ENCODE measurements at places on chromosomes 1 and 21.

DNA sequence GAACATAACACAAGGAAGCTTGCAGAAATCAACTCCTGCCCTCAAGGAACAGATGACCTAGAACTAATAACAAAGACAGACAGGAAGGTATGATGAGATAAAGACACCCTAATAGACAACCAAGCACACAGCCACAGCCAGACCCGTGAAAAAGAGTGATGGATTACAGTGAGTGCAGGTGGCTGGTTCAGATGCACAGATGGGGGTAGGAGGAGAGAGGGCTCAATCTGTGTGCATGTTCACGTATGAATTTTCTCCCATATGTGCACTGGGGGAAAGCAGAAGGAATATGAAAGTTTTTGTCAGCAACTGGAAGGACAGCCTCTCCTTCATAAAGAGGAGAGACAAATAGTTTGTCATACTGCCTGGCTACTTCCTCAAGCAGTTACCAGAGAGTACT, 367.1 kb downstream of the PBX1 start:
- no peak for DNase-seq

DNA sequence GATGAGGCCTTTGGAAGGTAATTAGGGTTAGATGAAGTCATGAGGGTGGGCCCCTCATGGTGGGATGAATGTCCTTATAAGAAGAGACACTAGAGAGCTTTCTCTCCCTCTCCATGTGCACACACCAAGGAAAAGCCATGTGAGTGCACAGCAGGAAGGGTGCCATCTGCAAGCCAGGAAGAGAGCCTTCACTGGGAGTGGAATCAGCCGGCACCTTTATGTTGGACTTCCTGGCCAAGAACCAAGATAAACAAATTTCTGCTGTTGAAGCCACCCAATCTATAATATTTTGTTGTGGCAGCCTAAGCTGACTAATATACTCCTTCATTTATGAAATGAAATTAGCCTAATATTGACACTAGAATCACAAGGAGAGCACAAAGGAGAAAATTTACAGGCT, 38.2 kb upstream of the PKP1 start:
- no peak for DNase-seq

DNA sequence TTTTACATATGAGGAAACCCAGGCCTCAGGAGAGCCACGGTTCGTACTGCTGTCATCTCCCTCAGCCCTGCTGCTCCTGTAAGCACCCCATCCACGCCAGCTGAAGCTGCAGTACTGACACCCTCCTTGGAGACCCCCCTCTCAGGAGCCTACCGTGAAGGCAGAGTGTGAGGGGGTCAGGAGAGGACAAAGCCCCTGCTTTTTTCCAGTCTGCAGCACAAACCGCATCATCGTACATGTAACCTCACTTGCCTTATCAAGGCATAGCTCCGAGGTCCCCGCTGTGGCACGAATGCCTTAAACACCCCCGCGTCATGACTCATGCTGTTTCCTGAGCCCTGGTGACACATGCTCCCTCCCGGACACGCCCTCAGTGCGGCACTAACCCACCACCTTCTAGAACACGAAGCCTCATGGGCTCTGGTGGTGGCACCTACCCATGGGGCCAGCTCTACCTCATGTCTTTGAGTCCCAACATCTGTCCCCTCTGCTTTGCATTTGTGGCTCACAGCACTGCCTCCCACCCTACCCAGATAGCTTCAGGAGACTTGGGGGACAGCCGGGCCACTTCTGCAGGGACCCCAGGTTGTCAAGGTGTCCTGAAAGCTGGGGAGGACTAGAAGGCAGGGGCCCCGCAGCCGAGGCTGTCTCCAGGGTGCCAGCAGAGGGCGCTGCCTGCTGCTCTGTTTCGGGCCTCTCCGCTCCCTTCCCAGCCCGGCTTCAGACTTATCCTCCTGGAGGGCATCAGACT, 4.9 kb downstream of the SH3BGRL3 start:
- peak; percentile 86 for DNase-seq

- no peak for DNase-seq
These were observed 101.4 kb downstream of the PBX1 start for GRCh38 chr1:164660412-164660772.

DNA sequence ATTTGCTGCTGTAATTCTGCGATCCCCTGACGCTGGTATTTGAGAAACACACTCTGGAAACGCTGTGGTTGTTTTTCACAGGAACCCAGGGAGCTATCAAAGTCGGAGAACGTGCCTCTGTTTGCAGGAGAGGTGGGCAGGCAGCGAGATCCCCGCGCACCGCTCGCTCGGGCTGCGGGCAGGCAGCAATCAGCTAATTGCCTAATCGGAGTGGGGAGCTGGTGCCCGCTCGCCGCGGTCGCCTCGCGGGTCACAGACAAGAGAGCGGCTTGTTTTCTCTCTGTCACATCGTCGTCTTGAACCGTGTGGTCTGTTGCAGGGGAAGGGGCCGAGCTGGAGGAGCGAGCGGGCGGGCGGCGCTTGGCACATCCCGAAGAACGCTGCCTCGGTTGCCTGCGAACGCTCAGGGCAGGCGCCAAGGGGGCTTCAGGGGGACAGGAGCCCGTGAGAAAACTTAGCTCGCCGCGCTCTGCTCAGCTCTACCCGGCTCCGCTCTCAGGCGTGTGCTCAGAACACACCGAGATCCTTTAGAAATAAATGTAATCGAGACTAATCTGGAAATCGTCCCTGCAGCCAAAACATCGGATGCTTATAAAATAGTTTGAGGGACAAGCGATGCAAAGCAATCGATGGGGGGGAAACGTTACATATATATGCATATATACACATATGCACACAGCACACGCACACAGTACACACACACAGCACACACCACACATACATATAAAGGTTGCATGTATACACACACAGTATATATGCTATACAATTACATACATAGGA, 93.6 kb upstream of the SMYD2 start:
- DNase-seq = no peak

- DNase-seq = no peak
These were observed 1.7 kb downstream of the HCRTR1 start for GRCh38 chr1:31618916-31619846.

GRCh38 chr1:200386416-200386815, 23.4 kb downstream of the ZNF281 start:
- no peak for DNase-seq

DNA sequence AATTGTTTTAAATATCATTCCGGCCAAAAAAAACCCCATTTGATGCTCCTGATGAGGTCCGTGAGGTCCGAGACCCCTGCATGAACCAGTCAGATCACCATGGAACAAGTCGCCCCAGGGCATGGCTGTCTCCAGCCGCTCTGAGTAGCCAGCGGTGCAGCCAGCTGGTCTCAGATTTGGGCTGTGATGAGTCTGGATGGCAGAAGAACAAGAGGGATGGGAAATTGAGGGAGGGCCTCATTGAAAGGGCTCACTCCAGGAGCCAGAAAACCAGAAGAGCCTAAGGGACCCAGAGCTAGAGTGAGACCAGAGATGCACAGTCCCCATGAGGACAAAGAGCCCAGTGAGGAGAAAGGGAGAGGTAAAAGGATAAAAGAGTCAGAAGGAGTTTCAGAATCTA, 174.0 kb downstream of the TOMM20 start:
- no peak for DNase-seq

- no peak for DNase-seq
These were observed 5.4 kb downstream of the VTCN1 start for GRCh38 chr1:117205368-117205767.
